ENCODE measurements at places on chromosomes 5 and 9.

DNA sequence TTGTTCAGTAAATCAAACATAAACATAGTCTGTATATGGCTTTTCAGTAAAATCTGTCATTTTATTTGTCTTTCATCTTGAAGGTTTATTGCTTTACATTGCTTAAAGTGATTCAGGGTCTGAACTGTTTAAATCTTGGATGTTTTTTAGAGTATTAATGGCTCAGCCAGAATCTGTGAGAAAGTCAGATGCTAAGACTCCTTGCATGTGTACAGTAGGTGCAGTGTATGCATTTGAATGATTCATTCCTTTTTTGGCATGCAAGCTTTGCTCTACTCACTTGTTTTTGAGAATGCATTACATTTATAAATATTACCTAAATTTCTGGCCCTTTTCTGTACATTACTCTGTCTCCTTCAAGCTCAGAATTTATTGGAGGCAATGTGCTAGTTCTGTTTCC is 271.0 kb upstream of the RIOK2 start:
- DNase-seq = no peak

DNA sequence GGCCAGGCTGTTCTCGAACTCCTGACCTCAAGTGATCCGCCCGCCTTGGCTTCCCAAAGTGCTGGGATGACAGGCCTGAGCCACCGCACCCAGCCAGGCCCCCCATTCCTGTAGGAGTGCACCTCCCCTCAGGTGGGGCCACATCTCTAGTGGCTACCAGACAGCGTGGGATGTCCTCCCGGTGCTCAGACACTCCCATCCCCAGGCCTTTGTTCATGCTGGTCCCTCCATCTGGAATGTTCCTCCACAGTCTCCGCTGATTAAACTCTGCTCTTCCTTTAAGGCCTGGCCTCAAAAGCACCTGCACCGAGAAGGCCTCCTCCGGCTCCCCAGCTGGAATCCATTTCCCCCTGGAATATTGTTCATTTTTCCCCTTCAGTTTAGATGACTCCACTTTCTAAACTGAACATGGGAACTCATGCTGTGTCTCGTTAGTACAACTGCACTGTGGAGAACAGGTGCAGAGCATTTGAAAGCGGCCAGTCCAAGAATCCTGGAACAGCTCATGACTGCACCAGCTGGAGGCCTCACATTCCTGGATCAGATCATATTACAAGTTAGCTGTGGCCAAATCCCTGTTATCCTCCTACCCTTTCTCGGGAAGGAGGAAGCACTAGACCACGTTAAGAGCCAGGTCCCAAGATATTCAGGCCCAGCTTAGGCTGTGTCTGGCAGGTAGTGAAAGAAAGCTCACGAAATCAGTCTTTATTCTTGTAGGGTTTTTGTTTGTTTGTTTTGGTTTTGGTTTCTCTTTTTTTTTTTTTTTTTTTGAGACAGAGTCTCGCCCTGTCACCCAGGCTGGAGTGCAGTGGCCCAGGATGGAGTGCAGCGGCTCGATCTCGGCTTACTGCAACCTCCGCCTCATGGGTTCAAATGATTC is 10.8 kb upstream of the PRRC2B start:
- DNase-seq = peak; percentile 77

- DNase-seq = no peak
Observed at GRCh38 chr5:8919096-8919495, 626.8 kb downstream of the SEMA5A start.

GRCh38 chr5:162801235-162801634 is 636.2 kb upstream of the CCNG1 start:
- DNase-seq = no peak

DNA sequence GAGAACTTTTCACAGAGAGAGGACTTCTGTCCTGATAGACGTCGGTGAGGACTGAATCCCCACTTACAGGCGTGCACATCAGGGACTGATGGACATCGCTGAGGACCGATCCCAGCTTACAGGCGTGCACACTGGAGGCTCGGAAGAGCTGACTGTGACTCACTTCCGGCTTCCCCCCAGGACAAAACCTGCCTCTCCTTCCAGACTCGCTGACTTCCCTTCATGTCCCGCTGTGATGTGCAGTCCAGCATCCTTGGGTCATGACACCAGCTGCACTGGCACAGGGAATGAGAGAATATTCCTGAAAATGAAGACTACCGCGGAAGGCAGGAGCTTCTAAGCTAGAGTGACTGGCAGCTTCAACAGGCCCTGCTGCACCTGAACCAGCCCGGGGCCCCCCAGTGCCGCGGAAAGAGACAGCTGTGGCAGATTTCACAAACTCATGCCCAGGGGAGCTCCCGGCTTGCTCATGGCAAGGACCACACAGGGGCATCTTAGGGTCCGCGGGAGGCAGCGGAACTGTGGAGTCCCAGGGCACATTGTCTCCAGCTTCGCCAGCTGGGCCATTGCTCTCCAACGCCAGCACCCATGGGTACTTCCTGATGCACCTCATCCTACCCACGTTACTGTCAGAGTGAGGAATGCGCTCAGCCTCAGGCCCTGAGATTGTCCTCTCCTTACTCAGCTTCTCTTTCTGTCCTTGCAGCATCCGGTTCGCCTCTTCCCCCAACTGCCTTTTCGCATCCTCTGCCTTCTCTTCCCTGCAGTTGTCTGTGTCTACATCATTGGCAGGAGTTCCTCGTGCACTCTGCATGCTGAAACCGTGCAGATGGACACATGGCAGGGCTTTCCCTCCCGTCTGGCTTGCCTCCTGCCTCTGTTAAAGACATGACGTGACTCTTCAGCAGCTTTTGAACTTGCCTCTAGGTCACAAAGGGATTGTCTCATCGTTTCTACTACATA is 29.5 kb downstream of the SURF6 start:
- DNase-seq = no peak

Measured in NCI-H1105 treated with DMSO at 0.1 percent for 48 hours (cell line).